Dermis blood vessel endothelial cell (primary cell): ENCODE measurements at places on chromosomes 13 and 19. TPM values are rescaled to one million over a fixed set of nuclear protein-coding genes. Genes with fewer than 3 reads are reported as not detected.

The DCUN1D2 gene
- total RNA-seq = 10.0 and 10.2 TPM in 2 replicates

The P2RY11 gene
- 2.6 and 4.6 TPM in 2 replicates for total RNA-seq

The RPS5 gene
- 1,348 and 2,550 TPM in 2 replicates for total RNA-seq

The DLL3 gene
- total RNA-seq = 0.17 and 0.28 TPM in 2 replicates

The CELF5 gene
- not detected in 2 replicates for total RNA-seq

The ZNF681 gene
- total RNA-seq = 1.4 and 2.8 TPM in 2 replicates

The SYT5 gene
- not detected in 2 replicates for total RNA-seq

The LAIR1 gene
- total RNA-seq = not detected in 2 replicates
